ENCODE measurements at places on chromosomes 13 and 19. TPM values are rescaled to one million over a fixed set of nuclear protein-coding genes. Genes with fewer than 3 reads are reported as not detected.

The ZNF66 gene
- total RNA-seq = 7.9 TPM

The C3 gene
- total RNA-seq = 0.22 TPM

The TNNT1 gene
- not detected for total RNA-seq

The BEST2 gene
- not detected for total RNA-seq

The OR7G2 gene
- not detected for total RNA-seq

The ACP7 gene
- not detected for total RNA-seq

The SIX5 gene
- 1.7 TPM for total RNA-seq

The ZNF835 gene
- 5.2 TPM for total RNA-seq

The MEX3D gene
- 6.5 TPM for total RNA-seq

The PRR20D gene
- not detected for total RNA-seq

The TJP3 gene
- 0.39 TPM for total RNA-seq

The PABPC3 gene
- 1.3 TPM for total RNA-seq

The KATNAL1 gene
- total RNA-seq = 6.9 TPM

The ATP4B gene
- not detected for total RNA-seq

The CLDN10 gene
- total RNA-seq = not detected

The ZIC5 gene
- total RNA-seq = not detected

The FCER2 gene
- 1.5 TPM for total RNA-seq

The MBD3L2 gene
- not detected for total RNA-seq

The C19orf85 gene
- total RNA-seq = not detected

The KLF5 gene
- total RNA-seq = 2.7 TPM

The ZNF610 gene
- 2.9 TPM for total RNA-seq

Measured in activated naive CD8-positive, alpha-beta T cell treated with anti-CD3 and anti-CD28 coated beads for 36 hours (primary cell).